NK-92 treated with Interleukin-12 subunit alpha and Interleukin-12 subunit beta, amount 100 ng/mL, for 24 hours (cell line): ENCODE measurements at places on chromosomes 1 and 21.

DNA sequence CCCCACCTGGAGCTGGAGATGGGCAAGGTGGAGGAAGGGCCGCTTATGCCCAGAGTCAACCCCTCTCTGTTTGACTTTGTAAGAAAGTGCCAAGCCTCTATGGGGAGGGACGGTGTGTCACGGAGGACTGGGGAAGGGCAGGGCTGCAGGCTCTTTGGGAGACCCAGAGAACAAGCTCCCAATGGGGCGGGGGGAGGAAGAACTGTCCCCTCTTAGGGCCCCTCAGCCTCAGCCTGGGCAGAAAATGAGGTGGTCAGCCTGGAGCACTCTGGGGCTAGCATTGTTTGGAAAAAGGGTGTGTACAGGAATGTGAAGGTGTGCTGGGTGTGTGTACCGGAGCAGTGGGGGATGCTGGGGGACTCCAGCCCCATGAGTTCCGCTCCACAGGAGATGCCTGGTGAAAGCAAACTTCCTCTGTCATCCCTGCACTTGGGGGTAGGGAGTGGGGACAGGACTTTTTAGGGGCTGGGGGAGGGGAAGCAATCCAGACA, 1.2 kb upstream of the INAVA start:
- DNase-seq: no peak

DNA sequence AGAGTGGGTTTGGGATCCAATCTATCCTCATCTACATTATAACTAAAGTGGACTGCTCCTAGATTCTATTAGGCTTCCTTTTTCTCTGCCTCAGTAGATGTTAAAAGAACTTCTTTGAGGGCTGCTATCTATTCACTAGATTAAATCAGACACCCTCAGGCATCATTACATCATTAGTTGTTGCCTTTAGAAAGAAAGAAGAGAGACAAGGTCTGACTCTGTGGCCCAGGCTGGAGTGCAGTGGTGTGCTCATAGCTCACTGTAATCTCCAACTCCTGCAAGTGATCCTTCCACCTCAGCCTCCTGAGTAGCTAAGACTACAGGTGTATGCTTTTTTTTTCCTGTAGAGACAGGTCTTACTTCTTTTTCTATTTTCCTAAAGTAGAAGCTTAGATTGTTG, 71.1 kb upstream of the EXO1 start:
- no peak for DNase-seq

- DNase-seq: no peak
Measured at GRCh38 chr1:91885213-91885715, 687 bp downstream of the TGFBR3 start.

DNA sequence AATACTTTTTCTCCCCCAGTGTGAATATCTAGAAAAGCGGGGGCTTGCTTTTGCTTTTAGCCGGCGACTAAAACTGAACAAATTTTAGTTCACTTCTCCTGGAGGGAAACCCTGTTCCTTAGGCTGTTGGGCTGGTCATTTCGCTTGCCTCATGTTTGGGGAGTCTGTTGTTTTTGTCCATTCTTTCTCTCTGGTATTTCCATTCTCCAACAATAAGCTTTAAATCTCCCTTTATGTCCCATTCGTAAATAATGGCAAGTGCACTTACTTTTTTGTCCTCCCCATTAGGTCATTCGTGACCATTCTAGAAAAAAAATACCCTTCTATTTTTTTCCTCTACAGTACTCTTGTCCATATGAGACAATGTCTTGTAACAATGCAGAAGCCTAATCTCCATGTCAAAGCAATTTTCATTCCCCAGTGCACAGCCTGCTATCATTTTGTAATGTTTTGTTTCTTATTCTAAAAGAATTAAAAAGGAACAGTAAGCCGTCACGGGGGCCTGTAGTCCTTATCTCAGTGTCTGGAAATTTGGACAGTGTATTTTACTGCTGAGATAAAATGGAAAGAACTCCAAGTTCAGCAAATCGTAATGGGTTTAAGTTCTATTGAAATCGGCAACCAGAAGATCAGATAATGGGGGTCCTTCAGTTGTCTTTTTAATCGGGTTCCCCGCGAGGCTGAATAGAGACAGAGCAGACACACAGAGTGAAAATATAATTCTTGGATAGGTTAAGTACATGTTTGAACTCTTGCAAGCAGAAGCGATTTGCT, 21.8 kb downstream of the PROX1 start:
- DNase-seq: no peak

GRCh38 chr1:218352075-218352438, 6.9 kb downstream of the TGFB2 start:
- no peak for DNase-seq

- DNase-seq: no peak
Measured at GRCh38 chr1:53684741-53685140, 54.2 kb downstream of the GLIS1 start.
